ENCODE measurements at places on chromosomes 16 and 17.

- DNase-seq, result no peak
These were observed 39.4 kb downstream of the MYH11 start for GRCh38 chr16:15817446-15817845.

DNA sequence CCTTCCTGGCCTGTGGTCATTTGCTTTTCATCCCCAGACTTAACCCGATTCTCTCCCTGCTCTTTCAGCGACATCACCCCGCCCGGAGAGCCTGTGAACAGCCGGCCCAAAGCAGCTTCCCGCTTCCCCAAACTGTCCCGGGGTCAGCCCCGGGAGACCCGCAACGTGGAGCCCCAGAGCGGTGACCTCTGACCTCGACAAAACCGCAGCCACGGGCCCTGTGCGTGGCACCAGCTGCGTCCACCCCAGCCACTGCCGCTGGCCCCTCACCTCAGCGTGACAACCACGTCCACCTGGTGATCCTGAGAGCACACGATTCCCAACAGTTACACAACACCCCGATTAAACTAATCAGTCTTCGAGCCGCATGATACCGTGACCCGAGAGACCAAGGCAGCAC, 235.2 kb downstream of the CPPED1 start:
- DNase-seq, result no peak

GRCh38 chr16:7979448-7980132, 610.7 kb downstream of the TMEM114 start:
- DNase-seq, result no peak

GRCh38 chr17:79944821-79945391, 90.8 kb downstream of the TBC1D16 start:
- peak; percentile 78 for DNase-seq

GRCh38 chr16:6018848-6019489, 921.4 kb upstream of the EEF2KMT start:
- no peak for DNase-seq

- DNase-seq, result no peak
These were observed 24.9 kb downstream of the ITGB3 start for GRCh38 chr17:47278561-47278960.
